CD4-positive, alpha-beta T cell treated with Interleukin-4 for 4 hours (primary cell): ENCODE measurements at places on chromosomes 2 and 18.

GRCh38 chr2:205372141-205372540, 310.2 kb upstream of the NRP2 start:
- DNase-seq = no peak

GRCh38 chr18:57640749-57641148, 19.1 kb upstream of the NARS1 start:
- DNase-seq = no peak

DNA sequence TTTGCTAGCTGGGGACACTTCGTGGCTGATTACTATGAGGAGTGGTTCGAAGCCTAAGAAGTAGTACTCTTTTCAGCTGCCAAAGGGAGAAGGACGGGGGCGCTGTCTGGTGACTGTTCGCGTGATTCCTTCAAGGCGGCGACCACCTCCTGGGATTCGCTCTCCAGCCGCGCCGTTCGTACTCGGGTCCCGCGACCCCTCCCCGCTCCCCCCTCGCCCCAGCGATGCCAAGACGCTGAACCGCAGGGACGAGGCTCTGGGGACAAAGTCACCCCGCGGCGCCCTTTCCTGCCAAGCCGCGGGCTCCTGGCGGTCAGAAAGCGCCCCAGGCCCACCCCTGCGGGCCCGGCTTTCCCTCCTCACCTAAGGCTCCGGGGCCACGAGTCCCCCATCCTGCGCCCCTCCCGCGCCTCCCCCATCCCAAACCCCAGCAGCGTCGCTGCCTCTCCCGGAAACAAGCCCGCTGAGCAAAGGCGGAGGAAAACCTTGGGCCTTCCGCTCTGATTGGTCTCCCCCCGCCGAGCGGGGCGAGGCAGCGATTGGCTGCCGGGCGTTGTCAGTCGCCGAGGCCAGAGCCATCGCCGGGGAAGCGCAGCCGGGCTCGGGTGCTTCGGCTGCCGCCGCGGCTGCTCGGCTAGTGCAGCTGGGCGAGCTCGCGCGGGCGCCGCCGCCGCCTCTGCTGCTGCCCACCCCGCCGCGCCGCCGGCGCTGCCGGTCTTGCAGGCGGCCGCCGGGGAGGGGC, 404.3 kb downstream of the XIRP2 start:
- DNase-seq = peak; percentile 11

DNA sequence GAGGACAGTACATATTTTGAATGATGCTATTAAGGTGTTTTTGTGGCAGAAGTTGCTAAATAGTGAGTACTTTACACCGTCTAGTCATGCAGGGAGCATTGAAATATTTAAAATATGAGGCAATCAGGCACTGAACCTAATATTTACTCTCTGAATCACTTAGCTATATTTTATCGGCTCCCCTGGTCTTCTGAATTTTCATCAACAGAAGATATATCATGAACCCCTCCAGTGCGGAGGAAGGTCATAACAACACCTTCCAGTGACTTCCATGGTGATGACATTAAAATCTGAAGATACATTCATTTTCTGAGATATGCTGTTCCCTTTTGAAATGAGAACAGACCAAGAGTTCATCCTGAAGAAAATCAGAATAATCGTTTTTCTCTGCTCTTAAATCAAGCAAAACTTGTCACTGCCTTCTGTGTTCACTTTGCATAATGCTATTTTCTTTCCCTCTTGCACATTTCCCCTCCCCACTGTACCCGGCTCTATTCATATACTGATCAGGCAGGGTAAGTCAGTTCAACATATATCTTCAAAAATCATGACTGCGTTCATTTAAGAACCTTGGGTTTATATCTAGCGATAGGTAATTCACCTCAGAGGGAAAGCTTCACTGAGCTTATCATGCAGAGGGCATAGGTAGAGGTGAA, 729.9 kb upstream of the GYPC start:
- DNase-seq = no peak

GRCh38 chr2:21740484-21740883, 616.7 kb downstream of the TDRD15 start:
- DNase-seq = no peak

DNA sequence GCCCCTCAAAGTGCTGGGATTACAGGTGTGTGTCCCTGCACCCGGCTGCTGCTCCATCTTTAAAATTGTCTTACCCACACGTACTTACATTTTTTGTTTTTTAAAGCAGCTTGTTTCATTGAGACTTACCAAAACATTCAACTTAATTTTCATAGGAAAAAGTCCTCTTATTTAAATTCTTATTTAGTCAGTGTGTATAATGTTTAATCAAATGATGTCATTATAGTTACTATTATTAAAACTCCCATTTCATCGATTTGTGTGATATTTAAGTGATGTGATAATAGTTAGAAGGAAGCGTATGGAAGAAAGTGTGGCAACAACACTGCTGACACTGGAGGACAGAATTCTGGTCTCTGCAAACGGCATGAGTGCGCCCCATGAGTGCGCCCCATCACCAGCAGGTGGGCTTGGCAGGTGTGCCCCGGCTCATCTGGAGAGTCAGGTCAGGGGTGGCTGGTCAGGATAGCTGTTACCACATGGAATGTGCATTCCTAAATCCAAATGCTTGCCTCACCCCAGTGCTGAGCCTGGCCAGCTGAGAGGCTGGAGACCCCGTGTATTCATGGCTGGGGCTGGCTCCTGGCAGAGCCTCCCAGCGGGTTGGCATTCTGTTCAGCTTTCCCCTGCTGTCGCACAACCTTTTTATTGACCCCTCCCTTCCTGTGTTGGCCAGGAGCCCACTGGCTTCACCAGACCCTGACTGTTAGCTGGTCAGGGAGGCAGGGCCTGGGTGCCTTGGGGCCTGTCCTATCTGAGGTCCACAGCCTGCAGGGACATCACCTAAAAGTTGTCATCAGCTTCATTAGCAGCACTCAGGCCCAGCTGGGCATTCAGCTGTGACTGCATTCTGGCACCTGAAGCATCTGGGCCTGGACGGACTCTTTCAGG, 79.7 kb downstream of the AGAP1 start:
- DNase-seq = no peak

DNA sequence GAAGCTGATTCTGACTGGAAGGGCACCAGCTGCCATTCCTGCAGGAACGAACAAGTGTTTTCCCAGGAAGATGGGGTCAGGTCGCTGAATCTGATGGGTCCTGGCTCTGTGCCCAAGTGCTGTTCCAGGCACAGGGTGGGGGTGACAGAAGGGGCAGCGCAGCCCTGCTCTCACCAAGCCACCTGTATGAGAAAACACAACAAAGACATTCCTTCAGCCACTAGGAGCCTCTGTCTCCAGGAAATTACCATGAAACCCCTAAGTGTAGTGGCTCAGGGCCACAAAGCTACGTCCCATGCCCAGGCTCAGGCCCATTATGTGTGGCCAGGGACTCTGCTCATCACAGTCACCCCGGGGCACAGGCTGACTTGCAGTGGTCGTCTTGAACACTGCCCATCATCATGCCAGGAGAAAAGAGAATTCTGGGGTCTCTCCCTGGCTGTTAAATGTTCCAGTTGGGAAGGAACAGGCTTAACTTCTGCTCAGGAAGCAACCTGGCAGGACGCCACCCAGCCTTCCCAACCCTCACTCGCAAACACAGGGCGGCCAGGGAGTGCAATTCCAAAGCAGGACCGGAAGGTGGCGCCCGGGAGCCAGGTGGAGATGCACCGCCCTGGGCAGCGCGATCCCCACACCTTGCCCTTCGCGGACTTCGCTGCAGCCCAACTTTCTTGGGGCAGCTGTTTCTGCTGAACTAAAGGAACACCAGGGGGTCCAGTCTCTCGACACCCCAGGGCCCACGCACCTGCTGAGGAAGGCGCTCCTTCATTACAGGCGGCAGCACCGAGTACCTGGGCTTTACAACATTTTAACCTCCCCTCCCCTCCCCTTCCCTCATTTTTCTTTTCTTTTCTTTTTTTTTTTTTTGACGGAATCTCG, 11.0 kb upstream of the SFTPB start:
- DNase-seq = peak; percentile 58

DNA sequence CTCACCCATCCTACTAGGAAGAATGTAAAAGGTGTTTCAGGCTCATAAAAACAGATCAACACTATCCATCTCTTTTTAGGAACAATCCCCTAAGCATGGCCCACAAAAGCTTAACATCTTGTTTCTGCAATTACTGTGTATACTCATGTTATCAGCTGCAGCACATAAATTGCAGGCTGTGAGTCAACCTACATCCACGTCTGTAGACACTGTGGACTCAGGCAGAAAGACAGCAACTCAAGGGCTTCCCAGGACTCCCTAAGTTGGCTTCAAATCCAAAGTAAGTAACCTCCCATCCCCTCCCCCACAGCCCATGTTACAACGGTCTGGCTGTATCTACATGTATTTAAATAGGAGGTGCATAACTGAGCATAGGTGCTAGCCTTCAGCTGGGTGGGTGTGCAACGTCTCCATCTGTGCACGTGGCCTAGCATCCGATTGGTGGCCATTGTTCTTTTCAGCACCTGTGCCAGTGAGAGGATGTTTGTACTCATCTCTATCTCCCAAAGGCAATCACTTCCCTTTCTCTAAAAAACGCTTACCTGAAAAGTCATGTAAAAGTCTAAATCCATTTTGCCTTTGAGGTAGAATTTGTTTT, 30.1 kb downstream of the UXS1 start:
- DNase-seq = no peak

DNA sequence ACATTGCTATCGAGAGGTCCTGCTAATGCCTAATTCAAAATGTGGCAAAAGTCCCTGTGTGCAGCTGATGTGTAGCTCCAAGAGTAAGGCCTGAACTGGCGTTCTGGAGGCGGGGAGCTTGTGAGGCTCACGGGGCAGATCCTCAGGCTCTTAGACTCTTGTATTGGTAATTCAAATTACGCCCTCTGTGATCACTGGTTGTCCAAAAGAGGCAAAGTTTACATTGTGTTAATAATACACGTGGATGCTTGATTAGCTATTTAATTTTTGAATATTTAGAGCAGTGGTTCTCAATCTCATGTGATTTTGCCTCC, 12.4 kb upstream of the CRYGA start:
- DNase-seq = no peak

DNA sequence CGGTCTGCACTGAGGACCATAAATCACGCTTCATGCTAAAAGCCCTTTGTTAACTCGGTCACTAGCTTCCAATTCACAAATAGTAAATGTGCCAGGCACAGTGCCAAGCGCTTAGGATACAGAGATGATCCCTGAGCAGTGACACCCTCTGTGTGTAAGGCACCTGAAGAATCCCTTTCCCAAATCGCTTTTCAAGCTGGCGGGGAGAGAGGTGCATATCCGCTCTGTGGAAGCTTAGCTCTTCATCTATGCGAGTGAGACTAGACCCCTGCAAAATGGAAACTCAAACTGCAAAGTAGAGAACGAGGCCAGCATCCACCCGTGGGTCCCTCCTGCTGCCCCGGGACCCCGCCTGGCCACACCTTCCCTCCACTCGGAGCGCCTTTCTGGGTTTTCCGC, 2.4 kb downstream of the PIEZO2 start:
- DNase-seq = no peak

GRCh38 chr18:58209326-58209725, 165.3 kb downstream of the NEDD4L start:
- no peak for DNase-seq

GRCh38 chr2:137287913-137288639, 522.7 kb downstream of the THSD7B start:
- no peak for DNase-seq

- peak; percentile 70 for DNase-seq
Observed at GRCh38 chr2:189698020-189698887, 23.8 kb downstream of the ANKAR start.

DNA sequence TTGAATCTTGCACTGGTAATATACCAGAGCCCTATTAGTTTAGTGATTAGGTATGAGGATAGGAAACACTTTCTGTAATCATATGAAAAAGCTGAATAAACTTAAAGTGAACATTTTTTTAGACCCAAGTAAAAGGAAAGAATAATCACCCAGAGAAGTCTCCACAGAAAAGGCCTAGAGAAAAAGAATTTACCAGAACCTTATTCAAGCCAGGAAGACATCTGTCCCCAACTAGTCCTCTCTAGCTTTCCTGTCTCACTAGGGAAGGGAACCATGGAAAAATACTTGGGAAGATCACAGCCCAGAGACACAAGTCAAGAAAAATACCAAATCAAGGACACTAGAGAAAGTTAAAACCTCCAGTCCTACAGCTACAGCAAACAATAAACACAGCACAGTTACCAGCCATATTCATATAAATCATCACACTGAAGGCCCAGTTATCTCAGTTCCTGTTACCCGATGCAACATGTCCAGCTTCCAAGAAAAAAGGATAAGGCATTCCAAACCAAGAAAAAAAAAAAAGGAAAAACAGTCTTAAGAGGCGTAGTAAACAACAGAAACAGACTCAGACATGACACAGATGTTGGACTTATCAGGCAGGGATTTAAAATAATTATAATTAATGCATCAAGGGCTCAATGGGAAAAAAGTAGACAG, 461.5 kb downstream of the IRS1 start:
- DNase-seq = no peak

DNA sequence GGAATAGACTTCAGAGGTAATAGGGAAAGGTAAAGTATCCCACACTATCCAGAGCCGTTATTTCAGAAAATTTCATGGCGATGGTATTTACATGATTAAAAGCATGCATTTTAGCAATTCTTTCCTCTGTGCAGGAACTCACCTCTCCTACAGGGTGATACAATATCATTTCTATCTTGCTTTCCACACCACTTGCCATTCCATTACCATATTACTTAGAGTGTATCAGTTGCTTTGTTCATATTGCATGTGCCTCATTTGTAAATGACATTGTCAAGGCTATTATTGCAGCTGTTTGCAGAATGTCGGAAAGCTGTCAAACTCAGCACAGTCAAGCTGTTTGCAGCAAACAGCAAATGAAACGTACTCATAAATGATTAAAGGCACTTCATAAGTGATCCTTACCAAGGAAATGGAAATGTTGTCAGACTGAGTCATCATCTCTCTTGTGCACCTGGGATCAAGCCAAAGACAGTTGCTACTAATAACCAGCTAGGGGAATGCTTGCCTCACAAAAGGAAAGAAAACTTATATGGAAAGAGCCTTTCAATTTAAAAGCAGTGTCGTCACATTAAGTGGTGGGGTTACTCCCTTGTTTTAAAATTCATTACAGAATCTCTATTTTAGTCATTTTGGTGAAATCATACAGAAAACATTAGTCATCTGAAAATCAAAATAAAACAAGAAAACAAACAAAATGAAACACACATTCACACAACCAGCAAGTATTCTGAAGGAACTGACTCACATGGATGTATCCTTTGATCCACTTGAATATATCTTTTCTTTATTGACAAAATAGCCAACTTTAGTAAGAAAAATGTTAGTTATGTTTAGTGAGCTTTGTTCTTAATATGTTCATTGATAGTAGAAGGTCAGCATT, 1064.1 kb upstream of the CNTNAP5 start:
- no peak for DNase-seq
